ENCODE measurements at places on chromosomes 7 and 10.

GRCh38 chr7:110601710-110602109 is 489.2 kb upstream of the LRRN3 start:
- no peak for DNase-seq

DNA sequence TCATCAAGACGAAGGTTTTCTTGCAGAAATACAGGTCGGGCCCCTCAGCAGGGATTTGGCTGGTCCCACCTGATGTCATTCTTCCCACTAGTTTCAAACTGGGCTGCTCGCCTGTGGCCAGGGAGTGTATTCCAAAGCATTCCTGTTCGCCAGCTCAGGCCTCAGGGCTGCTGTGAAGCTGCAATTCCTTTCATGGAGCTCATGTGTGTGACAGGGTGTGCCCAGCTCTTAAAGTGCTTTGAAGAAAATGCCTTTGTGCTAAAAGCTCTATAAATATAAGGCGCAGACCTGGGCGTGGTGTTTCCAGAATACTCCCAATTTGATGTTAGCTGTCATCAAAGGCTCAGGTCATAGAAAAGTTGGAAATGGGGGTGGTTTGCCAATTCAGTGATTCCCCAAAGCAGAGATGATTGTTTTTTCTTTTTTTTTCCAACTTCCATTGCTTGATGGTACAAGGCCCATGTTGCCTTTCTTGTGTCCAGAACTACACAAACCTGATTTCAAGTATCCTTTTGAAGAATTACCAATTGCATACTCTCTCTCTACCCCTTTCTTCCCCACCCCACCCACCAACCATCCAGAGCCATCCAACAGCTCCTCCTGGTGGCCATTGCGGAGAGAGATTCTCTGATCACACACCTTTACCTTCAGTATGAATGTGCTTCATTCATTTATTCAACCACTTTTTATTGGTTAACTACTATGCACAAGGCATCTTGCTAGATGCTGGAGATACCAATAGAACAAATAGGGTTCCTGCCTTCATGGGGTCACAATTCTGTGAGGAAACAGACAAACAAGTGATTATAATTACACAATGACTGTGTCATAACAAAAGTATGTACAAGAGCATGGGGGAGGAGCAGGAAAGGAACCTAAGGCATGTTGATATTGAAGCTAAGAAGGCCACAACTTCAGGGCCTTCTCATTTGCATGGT is 297.3 kb upstream of the LYZL1 start:
- DNase-seq = peak; percentile 47

- DNase-seq = no peak
These were observed 526.9 kb upstream of the VSTM2A start for GRCh38 chr7:54015251-54015650.

GRCh38 chr10:24552346-24553016 is 171.2 kb downstream of the ARHGAP21 start:
- DNase-seq = no peak

DNA sequence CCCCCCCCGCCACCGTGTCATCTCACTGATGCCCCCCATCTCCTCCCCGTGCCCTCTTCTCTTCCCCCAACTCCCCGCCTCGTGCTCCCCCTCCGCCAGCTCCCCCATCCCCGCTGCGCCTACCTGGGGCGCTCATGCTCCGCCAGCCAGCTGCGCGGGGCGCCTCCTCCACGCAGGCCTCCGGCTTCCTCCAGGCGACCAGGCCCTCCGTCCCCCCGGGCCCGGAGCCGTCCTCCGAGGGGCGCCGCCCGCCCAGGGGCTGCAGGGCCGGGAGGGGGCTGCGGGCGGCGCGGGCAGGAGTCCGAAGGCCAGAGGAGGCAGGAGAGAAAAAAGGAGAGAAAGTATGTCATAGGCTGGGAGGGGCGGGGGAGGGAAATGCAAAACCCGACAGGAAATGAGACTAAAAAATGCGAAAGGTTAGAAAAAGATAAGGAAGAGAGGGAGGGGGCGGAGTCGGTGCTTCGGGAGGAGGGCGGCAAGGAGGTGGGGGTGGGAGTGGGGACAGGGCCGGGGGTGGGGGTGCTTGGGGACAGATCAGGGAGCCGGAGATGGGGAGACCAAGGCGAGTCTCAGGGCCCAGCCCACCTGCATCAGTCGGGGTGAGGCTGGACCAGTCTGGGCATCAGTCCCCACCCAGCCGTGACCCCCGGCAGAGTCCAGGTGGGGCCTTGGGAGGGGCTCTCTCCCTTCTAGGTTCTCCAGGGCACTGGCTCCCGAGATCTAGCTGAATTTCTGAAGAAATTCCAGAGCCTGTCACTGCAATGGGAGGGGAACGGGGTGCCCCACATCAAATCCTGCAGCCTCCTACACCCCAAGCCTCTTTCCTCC is at the start of gene CARD11:
Gene CARD11, minus strand, starts transcription at position 324 of the 828 bp plus-strand sequence. CDS start 85,361 bp downstream, outside the sequence.
- no peak for DNase-seq

GRCh38 chr10:43138757-43139241 is 554 bp downstream of the CSGALNACT2 start:
- DNase-seq = peak; percentile 50
